Stromal cell of bone marrow (primary cell): ENCODE measurements at places on chromosomes 1 and 21.

DNA sequence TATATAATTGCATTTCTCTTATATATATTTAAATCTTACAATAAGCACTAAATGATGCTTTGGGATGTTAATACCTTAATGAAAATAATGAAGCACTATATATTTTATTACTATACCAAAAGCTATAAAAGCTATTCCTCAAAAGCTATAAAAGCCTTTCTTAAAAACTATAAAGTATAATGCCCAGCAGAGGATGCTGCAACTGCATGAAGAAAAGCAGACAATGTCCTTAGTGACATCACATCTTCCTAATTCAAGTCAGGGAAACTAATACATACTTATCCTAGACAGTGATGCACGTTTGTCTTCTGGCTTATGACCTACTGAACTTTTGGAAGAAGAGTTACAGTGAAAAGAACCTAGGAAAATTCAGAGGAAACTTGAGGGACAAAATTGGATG is 13.6 kb upstream of the C1orf185 start:
- no peak for DNase-seq

- DNase-seq: no peak
These were observed 22.3 kb upstream of the PEX19 start for GRCh38 chr1:160307118-160307791.

DNA sequence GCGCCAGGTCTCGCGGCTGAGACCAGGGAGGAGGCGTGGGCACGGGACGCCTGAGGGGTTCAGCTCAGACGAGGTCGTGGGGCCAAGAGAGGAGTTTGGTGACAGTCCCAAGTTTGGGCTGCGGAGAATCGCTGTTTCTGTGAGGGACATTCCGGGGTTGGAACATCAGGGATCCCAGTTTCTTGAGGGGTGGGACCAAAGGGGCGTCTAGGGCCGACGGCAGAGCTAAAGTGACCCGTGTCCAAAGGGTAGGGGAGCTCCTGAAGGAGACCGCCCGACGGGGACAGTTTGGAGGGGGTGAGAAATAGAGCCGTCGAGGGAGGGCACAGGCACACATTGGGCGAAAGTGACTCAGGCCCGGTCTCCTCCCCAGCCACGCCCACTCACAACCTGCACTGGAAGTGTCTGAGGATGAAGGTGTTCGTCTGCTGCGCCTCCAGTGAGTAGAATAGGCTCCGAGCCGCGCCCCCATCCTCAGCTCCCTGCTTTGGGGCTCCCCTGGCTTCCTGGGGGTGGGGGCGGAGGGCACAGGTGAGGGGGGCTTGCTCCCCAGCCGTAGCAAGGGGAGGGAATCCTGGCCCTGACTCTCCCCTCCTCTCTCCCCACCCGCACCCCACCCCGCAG is 7.0 kb downstream of the EFNA3 start:
- DNase-seq: no peak

DNA sequence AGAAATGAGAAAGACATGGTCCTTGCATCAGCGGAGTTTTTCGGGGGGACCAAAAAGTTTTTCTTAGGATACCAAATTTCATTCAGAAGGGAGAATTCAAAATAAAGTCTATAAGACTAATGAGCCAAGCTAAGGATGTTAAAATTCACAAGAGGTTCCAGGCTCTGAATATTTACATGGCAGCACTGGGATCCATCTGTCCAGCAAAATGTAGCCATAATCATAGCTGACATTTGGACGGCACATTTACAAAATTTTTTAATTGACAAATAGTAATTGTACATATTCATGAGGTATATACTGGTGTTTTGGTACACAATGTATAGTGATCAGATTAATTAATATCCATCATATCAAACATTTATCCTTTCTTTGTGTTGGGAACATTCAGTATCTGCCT is 107.9 kb downstream of the ZNF648 start:
- no peak for DNase-seq
